ENCODE measurements at places on chromosomes 2 and 18. TPM values are rescaled to one million over a fixed set of nuclear protein-coding genes. Genes with fewer than 3 reads are reported as not detected.

GRCh38 chr2:128793404-128793803 is 474.7 kb upstream of the HS6ST1 start:
- no peak for DNase-seq

GRCh38 chr2:58202404-58202803 is 38.7 kb downstream of the FANCL start:
- DNase-seq: no peak

DNA sequence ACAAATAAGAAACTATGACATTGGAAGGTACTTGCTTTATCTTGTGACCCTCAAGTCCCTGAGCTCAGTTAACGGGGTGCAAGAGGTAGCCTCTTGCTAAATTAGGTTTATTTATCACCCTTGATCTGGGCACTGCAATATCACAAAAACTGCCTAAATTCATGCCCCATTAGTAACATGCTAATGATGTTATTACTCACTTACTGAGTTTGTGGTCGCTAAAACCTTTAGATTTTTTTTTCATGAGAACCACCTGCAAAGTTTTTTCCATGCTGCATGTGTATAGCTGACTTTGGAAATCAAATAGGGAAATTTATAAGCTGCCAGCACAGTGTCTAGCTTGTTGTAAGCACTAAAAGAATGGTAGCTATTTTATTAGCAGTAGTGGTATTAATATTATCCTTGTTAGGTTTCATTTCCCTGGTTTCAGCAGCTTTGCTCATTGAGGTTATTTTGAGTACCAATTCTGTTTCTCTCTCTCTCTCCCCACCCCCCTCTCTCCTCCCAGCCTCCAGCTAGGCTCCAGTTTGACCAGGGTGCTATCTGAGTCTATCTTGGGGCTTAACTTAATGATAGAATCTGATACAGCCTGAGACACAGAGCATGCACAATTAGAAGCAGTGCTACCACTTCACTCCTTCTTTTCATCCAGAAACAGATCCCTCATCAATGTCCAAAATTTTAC is 88.7 kb upstream of the ATP8B1 start:
- DNase-seq: no peak

DNA sequence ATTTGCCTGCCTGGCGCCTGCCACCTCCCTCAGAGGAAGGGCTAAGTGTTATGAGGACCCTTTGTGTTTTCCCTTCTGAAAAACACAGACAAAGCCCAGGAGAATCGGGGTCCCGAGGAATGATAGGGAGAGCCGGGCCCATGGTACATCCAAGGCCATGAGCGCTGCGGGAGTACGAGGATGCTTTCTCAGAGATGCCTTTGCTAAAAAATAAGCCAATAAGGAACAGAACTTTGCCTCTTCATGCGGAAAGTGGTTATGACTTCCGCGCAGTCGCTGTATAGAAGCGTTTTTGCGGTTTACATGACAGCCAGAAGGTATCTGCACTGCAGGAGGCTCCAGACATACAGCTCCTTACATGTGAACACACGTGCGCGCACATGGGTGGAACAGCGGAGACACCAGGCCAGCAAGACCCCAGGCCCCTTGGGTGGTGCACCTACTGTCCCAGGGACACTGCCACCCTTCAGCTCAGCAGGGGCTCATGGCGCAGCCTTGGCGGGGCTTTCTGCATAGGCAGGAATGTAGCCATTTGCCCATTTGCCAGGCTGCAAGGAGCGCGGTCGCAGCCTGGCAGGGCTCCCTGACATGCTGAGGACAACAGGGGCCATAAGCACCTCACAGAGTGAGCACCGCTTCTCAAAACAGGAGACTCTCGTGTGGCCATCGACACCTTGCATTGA is 252.4 kb upstream of the SALL3 start:
- no peak for DNase-seq

DNA sequence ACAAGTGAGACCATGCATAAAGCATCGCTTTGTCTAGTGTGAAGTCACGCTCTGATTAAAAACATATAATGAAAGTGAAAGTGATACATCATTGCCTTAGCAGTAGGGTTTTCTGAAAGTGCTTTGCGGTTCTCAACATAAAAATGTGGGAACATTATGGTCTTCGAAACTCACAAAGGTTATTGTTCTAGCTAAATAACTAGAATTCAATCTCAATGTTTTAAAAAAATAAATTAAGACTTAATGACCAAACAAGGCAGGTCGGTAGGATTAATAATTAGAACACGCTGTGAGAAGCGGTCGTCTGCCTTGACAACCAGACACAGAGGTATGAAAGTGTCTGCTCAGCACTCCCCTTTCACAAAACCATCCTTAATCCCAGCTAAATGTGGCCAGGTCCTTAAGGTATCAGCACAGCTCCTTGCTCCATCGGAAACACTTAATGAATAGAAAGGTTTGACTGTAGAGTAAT is 42.2 kb downstream of the KLHL14 start:
- DNase-seq: no peak

DNA sequence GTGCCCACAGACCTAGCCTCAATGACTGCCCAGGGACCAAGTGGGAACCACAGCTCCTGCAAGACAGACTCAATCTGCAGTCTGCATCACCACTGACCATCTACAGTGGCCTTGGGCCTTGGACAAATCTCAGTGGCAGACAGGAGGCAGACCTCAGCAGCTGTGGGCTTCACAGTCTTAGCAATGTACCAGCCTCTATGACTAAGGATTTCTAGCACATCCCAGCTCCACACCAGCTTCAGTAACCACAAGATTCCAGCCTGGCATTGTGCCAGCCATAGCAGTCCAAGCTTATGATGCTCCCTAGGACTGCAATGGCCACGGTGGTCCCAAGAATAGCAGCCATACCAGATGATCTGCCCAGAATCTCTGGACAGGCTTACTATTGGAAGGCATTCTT is 19.6 kb upstream of the WDR75 start:
- no peak for DNase-seq

DNA sequence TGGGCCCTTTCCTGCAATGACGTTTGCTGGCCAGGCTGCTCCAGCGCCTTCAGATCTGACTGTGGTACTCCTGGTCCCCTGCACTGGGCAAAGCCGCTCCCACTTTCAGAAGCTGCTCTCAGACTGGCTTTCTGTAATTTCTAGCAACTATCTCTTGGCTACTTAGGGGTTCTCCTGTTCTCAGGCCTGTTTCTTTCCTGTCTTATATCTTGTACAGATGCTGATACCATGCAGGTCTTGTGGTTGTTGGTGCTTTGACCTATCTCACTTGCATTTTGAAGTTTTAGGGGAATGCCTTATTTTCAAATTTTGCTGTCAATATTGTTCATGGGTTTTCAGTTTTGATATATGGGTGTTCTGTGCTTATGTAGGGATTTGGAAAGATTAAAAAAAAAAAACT is 145.8 kb downstream of the CLIP4 start:
- no peak for DNase-seq

- DNase-seq: no peak
These were observed 23.3 kb downstream of the STAMBP start for GRCh38 chr2:73852020-73852419.

Gene HOXD11
- total RNA-seq: not detected

Gene STPG4
- total RNA-seq: 0.20 TPM

Gene HOXD3
- total RNA-seq: 3.2 TPM

Gene FOXI3
- total RNA-seq: not detected

Gene FLACC1
- total RNA-seq: 3.4 TPM

Gene NT5C1B
- total RNA-seq: not detected

Measured in mucosa of gallbladder (tissue), 1 donor.